Chondrocyte (in vitro differentiated cells): ENCODE measurements at places on chromosomes 1 and 21.

DNA sequence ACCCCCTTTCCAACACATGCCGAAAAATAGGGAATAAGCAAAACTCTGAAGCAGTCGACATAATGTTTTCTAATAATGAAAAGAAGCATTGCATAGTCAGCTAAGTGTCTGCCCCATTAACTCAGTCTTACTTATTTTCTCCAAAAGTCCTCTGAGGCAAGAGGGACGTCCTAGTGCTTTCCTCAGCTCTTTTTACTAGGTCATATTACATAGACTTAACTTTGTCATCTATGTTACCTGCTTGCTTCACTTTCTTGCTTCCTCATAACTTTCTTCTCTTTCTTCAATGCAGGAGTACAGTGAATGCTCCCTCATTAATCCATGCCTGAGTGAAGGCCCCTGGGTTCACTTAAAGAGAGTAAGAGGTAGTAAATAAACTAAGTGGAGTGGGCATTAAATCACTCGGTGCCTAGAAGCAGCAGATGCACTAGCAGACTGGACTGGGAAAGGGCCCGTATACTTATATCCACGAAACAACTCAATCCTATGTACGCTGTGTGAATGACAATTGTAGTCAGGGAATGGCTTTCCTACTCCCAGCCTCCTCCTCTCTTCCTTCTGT is 210.5 kb upstream of the SPAG17 start:
- DNase-seq, result no peak

- no peak for DNase-seq
Measured at GRCh38 chr1:63966016-63966415, 192.2 kb downstream of the ROR1 start.

GRCh38 chr1:204503122-204503912 is 8.7 kb upstream of the PIK3C2B start:
- no peak for DNase-seq

DNA sequence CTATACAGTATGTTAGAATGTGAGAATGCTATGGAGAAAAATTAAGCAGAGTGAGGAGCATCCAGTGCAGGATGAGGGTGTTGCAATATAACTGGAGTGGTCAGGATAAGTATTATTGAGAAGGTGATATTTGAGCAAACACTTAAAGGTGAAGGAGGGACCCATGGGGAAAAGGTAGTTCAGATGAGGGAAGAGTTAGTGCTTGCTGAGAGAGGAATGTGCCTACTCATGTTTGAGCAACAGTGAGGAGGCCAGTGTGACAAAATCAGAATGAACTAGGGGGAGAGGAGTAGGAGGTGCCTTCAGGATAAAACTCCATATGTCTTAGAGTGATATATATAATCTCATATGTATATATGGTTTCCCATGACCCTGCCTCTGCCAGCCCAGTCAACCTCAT is 6.2 kb upstream of the TRIM45 start:
- no peak for DNase-seq

DNA sequence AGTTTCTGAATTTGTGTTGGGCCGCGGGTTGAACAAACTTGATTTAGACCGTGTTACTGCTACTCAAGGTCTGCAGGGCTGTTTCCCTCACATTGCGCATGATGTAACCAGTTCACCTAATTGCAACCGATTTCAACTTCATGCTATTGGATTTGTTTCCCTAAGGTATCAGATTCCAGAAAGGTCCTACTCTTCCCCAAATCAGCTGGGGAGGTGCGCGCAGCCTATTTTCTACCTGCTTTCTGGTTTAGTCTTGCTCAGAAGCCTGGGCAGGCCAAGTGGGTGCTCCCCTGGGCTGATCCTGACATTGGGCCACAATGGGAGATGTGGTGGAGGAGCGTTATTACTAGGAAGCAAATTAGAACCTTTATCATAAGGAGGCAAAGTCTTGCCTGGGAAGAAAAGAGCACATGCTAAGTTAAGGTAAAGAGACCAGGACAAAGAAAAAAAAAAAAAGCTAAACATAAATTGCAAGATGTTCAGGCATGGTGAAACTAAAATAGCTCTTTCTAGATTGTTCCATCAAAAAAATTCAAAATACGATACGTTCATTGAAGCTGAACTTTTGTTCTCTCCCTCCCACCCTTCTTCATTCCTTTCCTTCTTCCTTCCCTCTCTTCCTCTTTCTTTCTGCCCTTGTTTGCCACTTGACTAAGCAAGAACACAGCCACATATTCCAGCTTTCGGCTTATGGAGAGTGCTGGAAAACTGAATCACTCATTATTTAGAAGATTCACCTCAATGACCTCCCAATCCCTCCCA is 28.8 kb upstream of the TARBP1 start:
- DNase-seq, result no peak

DNA sequence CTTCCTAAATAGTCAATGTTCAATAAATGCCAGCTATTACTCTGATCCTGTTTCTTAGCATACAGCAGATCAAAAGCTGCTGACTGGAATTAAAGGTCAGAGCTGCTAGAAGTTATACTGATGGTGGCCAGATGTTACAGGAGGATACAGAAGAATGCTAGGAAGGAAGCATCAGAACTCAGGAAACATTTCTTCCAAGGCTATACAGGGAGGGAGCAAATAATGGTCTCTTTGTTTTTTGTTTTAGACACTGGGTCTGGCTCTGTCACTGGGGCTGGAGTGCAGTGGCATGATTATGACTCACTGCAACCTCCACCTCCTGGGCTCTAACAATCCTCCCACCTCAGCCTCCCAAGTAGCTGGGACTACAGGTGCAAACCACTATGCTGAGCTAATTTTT is 175.5 kb downstream of the RGS7 start:
- no peak for DNase-seq

GRCh38 chr1:160836981-160837557 is 25.6 kb downstream of the CD244 start:
- no peak for DNase-seq

DNA sequence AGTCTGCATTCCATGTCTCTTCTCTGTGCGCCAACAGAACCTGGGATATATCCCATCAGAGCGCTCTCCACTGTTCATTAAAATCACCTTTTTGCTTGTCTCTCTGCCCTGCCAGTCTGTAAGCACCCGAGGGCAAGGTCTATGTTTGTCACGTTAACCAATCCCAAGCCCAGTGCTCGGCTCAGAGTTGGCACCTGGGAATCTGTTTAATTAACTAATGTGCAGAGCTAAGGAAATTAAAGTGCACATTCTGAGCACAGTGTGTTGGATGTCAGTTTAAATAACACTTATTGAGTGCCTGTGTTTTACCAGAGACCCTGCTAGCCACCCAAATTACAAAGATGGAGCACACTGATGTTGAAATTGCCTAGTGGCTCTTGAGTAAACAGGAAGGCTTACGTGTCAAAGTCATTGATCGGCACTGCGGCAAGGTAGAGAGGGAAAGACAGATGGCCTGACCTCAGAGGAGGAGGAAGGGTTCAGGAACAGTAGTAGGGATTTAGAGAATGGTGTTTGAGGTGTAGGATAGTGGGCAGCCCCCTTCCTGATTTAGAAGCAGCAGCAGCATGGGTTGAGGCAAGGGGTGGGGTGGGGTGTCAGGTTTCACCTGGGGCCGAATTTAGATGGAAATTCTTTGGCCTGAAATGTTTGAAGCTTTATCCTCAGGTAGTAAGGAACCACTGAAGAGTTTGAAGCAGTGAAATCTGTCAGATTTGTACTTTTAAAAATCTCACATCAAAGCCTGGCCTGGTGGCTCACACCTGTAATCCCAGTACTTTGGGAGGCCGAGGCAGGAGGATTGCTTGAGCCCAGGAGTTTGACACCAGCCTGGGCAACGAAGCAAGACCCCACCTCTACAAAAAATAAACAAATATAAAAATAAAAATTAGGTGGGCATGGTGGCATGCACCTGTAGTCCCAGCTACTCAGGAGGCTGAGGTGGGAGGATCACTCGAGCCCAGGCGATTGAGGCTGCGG is 7.7 kb downstream of the ARMH1 start:
- peak; percentile 30 for DNase-seq
